Transverse colon (tissue), 4 donors: ENCODE measurements at places on chromosomes 5 and 9. TPM values are rescaled to one million over a fixed set of nuclear protein-coding genes. Genes with fewer than 3 reads are reported as not detected.
A peak's percentile ranks its signal among the peaks of the same experiment; 100 is the strongest.

DNA sequence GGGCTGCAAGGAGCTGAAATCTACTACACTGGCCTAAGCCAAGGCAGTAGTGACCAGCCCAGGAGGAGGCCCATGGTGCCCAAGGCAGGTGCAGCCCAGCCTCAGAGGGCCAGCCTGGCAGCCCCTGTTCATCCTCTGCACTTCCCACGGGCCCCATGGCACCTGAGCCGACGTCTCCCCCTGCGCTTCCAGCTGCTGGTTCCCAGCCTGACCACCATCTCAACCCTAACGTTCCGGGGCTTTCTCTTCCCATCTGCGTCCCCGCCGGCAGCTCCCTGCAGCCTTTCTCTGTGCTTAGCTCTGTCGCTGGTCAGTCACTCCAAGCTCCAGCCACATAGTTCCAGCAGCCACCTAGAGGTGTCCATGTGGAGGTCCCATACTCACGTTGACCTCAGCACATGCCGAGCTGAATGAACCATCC lies 105.5 kb upstream of the LMX1B start:
- peaks cover 35% of the 10 kb centered on the region for H3K27me3 ChIP-seq
- no peak overlapping the region for H3K27ac ChIP-seq
- H3K36me3 ChIP-seq, result no peaks in the 10 kb centered on the region

DNA sequence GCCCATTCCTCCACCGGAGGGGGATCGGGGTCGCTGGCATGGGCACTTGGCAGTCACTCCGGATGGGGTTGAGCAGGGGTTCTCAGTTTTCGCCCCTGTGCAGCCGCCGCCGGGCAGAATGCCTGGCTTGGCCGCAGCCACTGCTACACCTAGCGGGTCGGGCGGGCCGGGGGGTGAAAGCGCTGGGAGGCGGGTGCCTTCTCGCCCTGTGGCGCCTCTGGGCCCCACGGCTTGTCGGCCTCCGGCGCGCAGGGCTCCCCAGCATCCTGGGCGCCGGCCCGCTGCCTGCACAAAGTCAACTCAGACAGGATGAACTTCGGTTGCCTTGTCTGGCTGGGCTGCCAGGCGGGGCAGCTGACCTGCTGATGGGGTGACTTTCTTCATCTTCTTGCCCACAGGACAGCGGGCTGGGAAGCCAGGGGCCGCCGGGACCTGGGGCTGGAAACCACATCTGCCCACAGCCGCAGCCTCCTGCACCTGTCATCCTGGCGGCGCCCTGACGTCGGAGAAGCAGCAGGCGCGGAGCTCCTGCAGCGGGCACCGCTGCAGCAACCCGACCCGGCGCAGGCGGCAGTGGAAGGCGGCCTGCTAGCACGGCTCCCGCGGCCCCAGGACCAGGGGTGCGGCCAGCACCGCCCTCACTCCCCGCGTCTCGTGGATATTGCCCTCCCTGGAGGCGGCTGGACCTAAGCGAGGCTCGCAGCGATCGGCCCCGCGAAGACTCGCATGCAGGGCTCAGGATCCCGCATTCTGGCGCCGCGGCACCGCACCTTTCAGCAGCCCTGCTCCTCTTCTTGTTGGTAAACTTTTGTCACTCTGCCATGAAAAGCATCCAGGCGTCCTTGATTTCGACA lies 1.3 kb upstream of the ANKRD18A start:
- no peaks in the 10 kb centered on the region for H3K36me3 ChIP-seq
- peaks cover 16% of the 10 kb centered on the region for H3K4me1 ChIP-seq
- peak overlapping the region; percentile 31 for H3K4me3 ChIP-seq

- H3K4me1 ChIP-seq, result no peaks in the 10 kb centered on the region
- H3K27me3 ChIP-seq, result no peaks in the 10 kb centered on the region
- no peaks in the 10 kb centered on the region for H3K36me3 ChIP-seq
Observed at GRCh38 chr5:126636956-126637355, 36.2 kb downstream of the PHAX start.

DNA sequence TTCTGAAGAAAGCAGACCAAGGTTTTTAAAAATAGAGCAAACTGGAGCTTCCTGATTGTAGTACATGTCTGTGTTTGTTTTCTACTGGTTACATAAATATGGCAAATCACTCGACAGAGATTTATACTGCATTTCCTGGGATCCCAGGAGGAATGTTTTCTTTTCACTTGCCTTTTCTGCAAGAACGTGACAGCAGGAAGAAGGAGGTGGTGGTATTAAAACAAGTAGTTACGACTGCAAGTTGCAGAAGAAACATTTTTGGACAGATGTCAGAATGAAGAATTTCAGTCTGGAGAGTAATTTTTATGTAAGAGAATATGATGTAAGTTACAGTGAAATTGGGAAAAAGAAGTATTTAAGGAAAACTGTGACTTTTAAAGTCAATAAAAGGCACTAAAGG lies 253.7 kb upstream of the NFIL3 start:
- H3K4me1 ChIP-seq, result no peaks in the 10 kb centered on the region
- no peaks in the 10 kb centered on the region for H3K36me3 ChIP-seq
- no peak for DNase-seq
- H3K27me3 ChIP-seq, result peaks cover 4% of the 10 kb centered on the region
- H3K4me3 ChIP-seq, result no peak overlapping the region

DNA sequence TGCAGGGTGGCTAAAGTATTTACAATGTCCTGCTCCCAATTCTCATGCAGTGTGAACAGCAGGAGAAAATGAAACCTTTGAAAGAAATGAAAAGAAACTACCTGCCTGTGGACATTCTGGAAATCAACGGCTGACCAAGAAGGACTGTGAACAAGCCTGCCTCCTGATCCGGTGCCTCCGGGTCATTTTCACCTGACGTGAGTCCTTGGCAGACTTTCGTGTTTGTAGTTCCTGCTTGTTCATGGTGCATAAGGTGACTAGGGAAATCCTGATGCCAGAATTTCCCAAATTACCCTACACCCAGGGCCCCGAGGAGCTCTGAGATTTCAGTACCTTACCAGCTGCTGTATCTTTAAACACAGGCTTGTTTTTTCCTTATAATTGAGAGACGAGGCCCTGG lies 317.5 kb downstream of the TLE1 start:
- H3K27me3 ChIP-seq, result no peaks in the 10 kb centered on the region
- no peak overlapping the region for H3K4me3 ChIP-seq
- H3K36me3 ChIP-seq, result no peaks in the 10 kb centered on the region
- no peak overlapping the region for H3K27ac ChIP-seq

DNA sequence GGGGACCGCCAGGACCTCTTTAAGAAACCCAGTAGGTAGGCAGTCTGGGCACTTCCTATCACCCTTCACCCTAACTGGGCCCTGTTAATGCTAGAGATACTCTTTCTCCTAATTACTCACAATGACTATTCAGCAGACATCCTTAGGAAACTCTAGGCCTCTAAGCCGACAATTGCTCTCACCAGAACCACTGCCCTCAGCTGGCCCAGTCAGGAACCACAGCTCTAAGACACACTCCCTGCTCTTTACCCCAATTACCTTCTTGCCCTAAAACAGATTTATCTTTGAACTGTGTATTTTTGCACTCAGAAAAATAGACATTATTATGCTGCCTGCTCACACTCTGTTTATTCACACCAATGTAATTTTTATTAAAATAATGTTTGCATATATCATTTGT lies 432.6 kb upstream of the SLC30A5 start:
- H3K36me3 ChIP-seq, result no peaks in the 10 kb centered on the region
- H3K27me3 ChIP-seq, result no peaks in the 10 kb centered on the region
- H3K27ac ChIP-seq, result no peak overlapping the region

GRCh38 chr5:172646716-172647285 lies 5.7 kb downstream of the NEURL1B start:
- H3K4me3 ChIP-seq, result no peak overlapping the region
- no peaks in the 10 kb centered on the region for H3K27me3 ChIP-seq
- H3K36me3 ChIP-seq, result no peaks in the 10 kb centered on the region
- peak; percentile 66 for DNase-seq
- H3K27ac ChIP-seq, result peak overlapping the region; percentile 94

DNA sequence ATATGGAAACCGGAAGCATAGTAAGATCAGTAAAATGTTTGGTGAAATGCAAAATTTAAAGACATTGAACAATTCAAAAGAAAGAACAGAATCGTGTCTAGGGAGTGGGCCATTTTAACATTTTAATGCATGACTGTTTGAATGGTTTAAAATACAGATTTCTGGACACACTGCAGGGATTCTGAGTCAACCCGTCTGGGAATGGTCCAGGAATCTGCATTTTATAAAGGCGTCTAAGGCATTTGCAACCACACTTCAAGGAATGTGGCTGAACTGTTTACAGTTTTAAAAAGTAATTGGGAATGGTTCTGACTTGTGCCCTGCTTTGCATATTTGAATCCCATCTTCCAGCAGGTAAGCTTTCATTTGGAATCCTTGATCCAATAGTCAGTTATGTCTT lies 811.7 kb upstream of the WWC1 start:
- H3K4me1 ChIP-seq, result no peaks in the 10 kb centered on the region
- DNase-seq, result no peak
- no peaks in the 10 kb centered on the region for H3K36me3 ChIP-seq
- no peak overlapping the region for H3K27ac ChIP-seq
- no peak overlapping the region for H3K4me3 ChIP-seq

GRCh38 chr9:3699883-3700282 lies 174.1 kb upstream of the RFX3 start:
- H3K27ac ChIP-seq, result no peak overlapping the region
- DNase-seq, result no peak
- no peaks in the 10 kb centered on the region for H3K27me3 ChIP-seq
- H3K36me3 ChIP-seq, result no peaks in the 10 kb centered on the region
- no peaks in the 10 kb centered on the region for H3K4me1 ChIP-seq

GRCh38 chr9:69139596-69139995 lies 34.5 kb upstream of the TJP2 start:
- peaks cover 12% of the 10 kb centered on the region for H3K4me1 ChIP-seq
- H3K36me3 ChIP-seq, result no peaks in the 10 kb centered on the region
- no peak overlapping the region for H3K27ac ChIP-seq
- no peak overlapping the region for H3K4me3 ChIP-seq
- H3K27me3 ChIP-seq, result no peaks in the 10 kb centered on the region

DNA sequence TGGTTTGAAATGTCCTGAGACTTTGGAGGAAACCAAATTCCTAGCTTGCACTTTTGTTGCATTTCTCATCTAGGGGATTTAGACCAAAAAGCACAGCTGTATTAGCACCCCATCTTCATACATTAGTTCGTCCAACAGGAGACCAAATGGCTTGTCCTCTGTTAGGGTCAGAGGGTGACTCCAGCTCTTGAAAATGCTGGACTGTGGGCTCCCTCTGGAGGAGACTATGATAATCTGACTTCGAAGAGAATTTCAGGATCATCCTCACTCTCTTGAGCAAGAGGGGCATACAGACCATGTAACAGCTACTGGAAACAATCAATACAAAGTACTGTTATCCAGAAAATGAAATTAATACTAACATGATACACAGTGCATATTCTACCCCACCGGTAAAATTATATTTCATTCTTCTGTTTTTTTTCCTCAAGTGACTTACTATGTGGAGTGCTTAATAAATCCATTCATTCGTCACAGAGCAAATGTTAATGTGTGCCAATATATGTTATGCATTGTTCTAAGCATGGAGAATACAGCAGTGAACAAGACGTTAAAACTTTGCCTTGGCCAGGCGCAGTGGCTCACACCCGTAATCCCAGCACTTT lies 63.7 kb upstream of the PPP2CA start:
- no peak overlapping the region for H3K4me3 ChIP-seq
- H3K27ac ChIP-seq, result no peak overlapping the region
- DNase-seq, result peak; percentile 51
- no peaks in the 10 kb centered on the region for H3K4me1 ChIP-seq
- H3K36me3 ChIP-seq, result no peaks in the 10 kb centered on the region

DNA sequence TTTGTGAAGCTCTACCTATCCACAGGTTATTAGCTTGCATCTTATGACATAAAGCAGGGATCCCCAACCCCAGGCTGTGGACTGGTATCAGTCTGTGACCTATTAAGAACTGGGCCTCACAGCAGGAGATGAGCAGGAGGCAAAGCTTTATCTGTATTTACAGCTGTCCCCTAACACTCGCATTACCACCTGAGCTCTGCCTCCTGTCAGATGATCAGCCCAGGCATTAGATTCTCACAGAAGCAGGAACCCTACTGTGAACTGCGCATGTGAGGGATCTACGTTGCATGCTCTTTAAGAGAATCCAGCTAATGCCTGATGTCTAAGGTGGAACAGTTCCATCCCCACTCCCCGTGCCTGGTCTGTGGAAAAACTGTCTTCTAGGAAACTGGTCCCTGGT lies 19.7 kb downstream of the FBXW11 start:
- no peak overlapping the region for H3K4me3 ChIP-seq
- no peaks in the 10 kb centered on the region for H3K36me3 ChIP-seq
- DNase-seq, result no peak
- no peaks in the 10 kb centered on the region for H3K27me3 ChIP-seq
- peaks cover 23% of the 10 kb centered on the region for H3K4me1 ChIP-seq

- no peak overlapping the region for H3K4me3 ChIP-seq
- H3K27ac ChIP-seq, result no peak overlapping the region
- no peak for DNase-seq
- no peaks in the 10 kb centered on the region for H3K27me3 ChIP-seq
- H3K36me3 ChIP-seq, result no peaks in the 10 kb centered on the region
- H3K4me1 ChIP-seq, result no peaks in the 10 kb centered on the region
Observed at GRCh38 chr9:114307899-114308267, 15.0 kb upstream of the ORM1 start.

- no peak overlapping the region for H3K4me3 ChIP-seq
- no peaks in the 10 kb centered on the region for H3K36me3 ChIP-seq
- DNase-seq, result no peak
- no peaks in the 10 kb centered on the region for H3K27me3 ChIP-seq
- H3K4me1 ChIP-seq, result no peaks in the 10 kb centered on the region
Observed at GRCh38 chr5:36403632-36404311, 102.1 kb upstream of the RANBP3L start.

- H3K4me3 ChIP-seq, result no peak overlapping the region
- H3K4me1 ChIP-seq, result no peaks in the 10 kb centered on the region
- no peaks in the 10 kb centered on the region for H3K27me3 ChIP-seq
- H3K27ac ChIP-seq, result no peak overlapping the region
- no peaks in the 10 kb centered on the region for H3K36me3 ChIP-seq
Observed at GRCh38 chr5:92775711-92776615, 805.1 kb downstream of the NR2F1-AS1 start.

DNA sequence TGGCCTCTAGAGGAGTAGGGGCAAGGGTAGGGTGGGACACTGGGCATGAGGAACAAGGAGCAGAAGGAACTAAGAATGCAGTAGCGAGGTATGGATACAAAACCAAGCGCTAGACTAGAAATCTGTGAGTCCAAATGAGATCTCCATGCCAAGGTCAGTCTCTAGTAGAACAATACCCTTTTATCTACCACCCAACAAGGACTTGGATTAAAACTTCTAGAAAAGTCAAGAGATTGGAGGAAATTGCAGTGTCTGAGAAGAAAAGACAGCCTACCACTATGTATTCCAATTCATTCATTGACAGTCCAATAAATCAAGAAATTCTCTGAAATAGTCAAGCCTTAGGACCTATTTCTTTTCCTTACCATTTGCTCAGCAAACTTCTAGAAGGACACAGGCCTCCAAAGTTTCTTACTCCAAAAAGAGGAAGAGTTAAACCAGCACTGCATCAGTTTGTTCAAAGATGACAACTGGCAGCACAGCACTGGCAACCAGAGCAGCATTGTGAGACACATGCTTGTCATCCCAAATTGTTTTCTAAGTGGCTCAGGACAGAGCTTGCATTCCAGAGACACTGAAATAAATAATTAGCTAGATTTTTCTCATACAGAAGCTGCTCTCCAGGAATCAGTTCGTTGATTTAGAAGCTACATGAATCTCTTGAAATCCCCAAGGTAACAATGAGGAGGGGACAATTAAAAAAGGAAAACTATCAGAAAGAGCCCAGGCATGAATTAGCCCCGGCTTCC lies 22.6 kb downstream of the ABCA1 start:
- no peaks in the 10 kb centered on the region for H3K27me3 ChIP-seq
- H3K27ac ChIP-seq, result peak overlapping the region; percentile 81
- peaks cover 75% of the 10 kb centered on the region for H3K4me1 ChIP-seq
- H3K4me3 ChIP-seq, result no peak overlapping the region

Gene CA9
- total RNA-seq, result not detected

Gene MEIKIN
- not detected for total RNA-seq

Gene TAF11L5
- not detected for total RNA-seq

Gene EPB41L4A
- 12.1 TPM for total RNA-seq

Gene TAF11L13
- total RNA-seq, result not detected

Gene TMEM171
- 32.8 TPM for total RNA-seq
